Stimulated activated CD4-positive, alpha-beta T cell treated with anti-CD3 and anti-CD28 coated beads, TNF-alpha, amount 100 ng/mL, for 48 hours (primary cell): ENCODE measurements at places on chromosomes 6 and 20.

GRCh38 chr20:8145246-8146168 is 13.4 kb downstream of the PLCB1 start:
- DNase-seq: no peak

GRCh38 chr6:3900744-3901336 is 51.7 kb downstream of the FAM50B start:
- no peak for DNase-seq

DNA sequence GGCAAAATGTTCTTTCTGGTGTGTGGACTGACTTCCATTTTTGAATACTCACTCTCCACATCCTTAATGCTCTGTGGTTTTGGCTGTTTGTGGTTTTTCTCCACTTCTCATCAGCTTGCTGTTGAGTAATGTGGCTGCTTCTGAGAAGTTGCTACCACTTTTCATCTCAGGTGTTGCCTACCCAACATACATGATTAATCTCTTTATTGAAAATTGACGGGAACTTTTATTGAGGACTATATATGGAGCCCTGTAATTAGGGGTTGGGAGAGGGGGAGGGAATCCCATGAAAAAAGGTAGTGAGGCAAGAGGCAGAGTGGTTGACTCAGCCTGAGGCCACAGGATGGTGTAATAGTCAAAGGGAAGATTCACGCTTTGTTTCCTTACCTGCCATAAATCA is 17.6 kb downstream of the IL22RA2 start:
- DNase-seq: no peak

- DNase-seq: peak; percentile 4
Measured at GRCh38 chr6:146700078-146700686, 101.4 kb downstream of the ADGB start.

- no peak for DNase-seq
Measured at GRCh38 chr6:21037453-21037852, 503.2 kb downstream of the CDKAL1 start.

- DNase-seq: no peak
Measured at GRCh38 chr6:428047-428603, 36.6 kb downstream of the IRF4 start.

DNA sequence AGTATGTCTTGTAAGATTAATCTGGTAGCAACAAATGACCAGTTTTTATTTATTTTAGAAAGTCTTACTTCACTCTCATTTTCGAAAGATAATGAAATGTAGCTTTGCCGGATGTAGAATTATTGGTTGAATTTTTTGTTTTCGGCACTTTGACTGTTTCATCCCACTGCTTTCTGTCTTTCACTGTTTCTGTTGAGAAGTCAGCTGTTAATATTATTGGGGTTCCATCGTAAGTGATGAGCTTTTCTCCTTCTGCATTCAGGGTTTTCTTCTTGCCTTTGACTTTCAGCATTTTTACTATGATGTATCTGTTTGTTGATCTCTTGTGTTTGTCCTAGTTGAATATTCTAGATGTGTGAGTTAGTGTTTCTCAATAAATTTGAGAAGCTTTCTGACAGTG is 383.4 kb downstream of the PAX1 start:
- DNase-seq: no peak

DNA sequence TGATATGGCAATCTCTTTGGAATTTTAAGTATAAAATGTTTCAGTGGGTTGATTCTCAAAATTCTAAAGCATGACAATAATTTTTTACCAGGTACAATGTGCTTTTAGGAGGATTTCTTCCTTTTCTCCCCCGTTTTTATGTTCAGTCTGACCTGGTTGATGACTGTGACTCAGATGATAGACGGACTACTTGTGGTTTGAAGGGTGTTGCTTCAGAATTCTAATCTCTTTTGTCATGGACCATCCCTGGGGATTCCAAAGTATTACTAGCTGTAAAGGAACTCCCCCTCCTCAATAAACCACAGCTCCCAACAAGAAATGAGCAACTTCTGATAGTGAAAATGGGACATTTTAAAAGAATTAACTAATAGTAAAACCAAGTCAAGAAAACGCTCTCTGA is 34.9 kb upstream of the TNFAIP3 start:
- no peak for DNase-seq

DNA sequence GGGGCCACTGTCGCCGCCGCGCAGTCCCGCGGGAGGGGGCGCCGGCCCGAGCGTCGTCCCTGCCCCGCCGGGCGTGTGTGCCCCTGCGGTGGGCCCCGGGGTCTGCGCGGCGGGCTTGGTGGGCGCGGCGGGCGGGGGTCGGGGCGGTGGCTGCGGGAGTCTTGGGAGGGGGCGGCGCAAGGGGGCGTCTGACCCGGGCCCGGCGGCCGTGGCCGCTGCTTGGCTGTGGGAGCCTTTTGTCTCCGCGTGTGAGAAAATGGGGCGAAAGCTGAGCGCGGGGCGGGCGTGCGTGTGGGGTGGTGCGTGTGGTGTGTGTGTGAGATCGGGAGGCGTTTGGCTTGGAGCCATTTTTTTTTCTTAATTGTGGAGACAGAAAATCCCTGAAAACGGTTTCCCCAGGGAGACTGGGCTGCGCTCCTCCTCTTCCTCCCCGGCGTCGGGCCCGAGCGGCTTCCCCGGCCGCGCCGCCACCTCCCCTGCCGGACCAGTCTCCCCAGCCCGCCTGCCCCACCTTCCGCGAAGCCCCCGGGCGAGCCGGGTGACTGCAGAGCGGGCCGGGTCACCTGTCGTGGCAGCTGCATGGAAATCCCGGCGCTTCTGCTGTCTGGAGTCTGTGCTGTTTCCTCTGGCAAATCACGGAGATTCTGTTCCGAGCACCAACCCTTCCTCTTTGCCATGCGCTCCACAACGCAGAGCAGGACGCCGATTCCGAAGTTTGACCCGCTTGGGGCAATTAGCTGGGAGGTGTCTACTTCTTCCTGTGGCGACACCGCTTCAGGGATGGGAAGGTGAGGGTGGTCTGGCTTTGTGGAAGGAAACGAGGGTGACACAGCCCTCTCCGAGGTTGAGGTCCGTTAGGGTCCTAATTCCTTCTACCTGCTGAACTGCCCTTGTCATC is 64.4 kb downstream of the GTF2H5 start:
- no peak for DNase-seq

- DNase-seq: no peak
Measured at GRCh38 chr6:18148304-18149025, 6.4 kb downstream of the TPMT start.

DNA sequence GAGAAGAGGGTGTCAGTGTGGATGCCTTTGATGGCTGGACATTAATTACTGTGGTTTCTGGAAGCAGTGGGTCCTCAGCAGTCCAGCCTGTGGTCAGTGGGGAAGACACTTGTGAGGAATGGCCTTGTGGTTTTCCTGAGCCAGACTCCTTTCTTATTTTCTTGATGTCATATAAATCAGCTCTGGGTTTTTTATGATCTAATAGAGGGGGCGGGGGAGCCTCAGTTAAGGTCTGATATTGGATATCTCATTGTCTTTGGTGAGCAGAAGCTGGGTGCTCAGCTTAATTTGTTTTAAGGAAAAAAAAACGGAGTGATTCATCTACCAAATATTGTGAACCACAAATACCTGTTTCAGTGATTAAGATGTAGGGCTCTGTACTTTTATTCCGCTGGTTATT is 62.1 kb downstream of the OTOR start:
- no peak for DNase-seq

DNA sequence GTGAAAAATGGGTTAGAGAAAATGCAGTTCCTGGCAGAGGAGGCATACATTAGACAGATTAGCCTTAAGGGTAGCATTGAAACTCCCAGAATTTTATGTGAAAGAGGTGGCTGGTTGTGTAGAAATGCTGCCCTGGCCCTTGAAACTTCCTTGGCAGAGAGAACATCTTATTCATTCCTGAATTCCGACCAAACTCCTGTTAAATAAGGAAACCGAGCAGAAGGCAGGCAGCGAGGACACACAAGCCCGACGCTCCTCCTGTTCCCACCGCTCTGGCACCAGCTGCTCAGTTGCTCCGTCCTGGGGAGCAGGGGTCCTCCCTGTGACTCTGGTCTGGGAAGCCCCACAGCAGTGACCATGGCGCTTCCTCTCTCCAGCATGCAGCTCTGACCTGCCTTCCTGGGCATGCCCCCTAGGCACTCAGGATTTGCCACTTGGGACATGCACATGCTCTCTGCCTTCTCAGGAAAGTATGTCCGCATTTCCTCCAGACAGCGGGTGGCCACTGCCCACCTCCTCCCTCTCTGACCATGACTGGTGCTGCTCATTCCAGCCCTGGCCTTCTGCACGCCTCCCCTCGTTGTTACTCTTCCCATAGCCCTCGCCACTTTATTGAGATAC is 35.2 kb upstream of the CLDN20 start:
- no peak for DNase-seq

- no peak for DNase-seq
Measured at GRCh38 chr20:17955302-17955701, 13.3 kb downstream of the SNX5 start.

GRCh38 chr6:3204921-3205320 is 22.5 kb downstream of the TUBB2B start:
- DNase-seq: no peak

DNA sequence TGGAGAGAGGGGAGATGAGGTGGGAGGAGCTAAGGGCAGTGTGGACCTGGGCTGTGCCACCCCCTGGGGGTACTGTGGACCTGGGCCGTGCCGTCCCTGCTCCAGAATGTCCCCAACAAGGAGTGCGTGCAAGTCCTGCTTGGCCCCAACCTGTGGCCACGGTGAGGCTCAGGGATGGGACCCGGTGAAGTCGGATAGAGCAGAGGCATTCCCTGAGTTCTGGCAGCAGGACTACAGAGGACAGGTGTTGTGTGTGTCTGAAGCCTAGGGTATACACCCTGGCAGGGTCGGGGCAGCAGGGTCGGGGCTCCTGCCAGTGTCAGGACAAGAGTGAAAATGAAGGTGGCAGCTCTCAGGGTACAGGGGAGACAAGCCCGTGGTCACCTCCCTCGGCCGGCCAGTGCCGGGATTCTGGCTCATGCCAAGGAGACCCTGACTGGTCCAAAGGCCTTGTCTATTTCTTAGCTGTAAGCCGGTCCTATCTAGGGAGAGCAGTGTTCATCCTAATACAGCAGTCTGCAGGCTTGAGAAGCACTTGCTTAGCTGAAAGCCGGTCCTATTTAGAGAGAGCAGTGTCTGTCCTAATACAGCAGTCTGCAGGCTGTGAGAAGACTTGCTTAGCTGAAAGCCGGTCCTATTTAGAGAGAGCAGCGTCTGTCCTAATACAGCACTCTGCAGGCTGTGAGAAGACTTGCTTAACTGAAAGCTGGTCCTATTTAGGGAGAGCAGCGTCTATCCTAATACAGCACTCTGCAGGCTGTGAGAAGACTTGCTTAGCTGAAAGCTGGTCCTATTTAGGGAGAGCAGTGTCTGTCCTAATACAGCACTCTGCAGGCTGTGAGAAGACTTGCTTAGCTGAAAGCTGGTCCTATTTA is 95.9 kb downstream of the SMOC2 start:
- no peak for DNase-seq

- DNase-seq: no peak
Measured at GRCh38 chr6:88855541-88856147, 107.8 kb downstream of the RNGTT start.

GRCh38 chr6:28053584-28053983 is 26.8 kb upstream of the ZNF165 start:
- DNase-seq: no peak

GRCh38 chr6:132872923-132873322 is 58.6 kb downstream of the RPS12 start:
- no peak for DNase-seq

- DNase-seq: no peak
Measured at GRCh38 chr6:35980991-35981645, 43.3 kb downstream of the SLC26A8 start.

DNA sequence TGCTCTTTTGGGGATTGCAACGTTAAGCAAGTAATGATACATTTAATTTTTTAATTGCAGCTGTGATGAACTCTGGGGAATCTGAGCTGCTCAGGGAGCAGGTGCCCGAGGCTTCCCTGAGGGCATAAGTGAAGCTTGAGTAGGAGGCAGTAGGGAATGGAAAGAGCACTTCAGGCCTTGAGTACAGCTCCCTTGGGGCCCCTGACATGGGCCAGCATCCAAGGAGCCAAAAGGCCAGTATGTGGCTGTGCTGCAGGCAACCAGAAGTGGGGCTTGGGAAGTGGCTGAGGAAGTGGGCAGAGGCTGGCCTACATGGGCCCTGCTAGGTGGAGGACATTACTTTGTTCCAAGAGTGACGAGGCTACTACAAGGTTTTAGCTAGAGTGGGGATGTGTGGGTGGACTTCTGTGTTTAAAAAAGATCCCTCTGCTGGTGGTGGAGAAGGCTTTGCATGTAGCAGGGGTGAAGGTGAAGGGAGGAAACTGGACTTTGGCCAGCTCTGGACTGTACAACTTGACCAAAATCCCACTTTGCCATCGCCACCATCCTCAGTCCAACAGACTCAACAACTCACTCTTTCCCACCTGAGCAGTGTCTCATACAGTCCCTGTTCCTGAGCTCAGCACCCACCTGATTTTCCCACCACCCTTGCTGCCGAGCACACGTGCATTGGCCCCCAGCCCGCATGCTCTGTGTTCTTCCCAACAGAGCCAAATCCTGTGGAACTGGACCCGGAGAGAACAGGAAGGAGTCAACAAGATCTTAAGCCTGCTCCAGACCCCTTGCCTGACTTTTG is 10.9 kb upstream of the ZNF831 start:
- no peak for DNase-seq

GRCh38 chr6:123986938-123987337 is 183.3 kb downstream of the NKAIN2 start:
- DNase-seq: no peak

DNA sequence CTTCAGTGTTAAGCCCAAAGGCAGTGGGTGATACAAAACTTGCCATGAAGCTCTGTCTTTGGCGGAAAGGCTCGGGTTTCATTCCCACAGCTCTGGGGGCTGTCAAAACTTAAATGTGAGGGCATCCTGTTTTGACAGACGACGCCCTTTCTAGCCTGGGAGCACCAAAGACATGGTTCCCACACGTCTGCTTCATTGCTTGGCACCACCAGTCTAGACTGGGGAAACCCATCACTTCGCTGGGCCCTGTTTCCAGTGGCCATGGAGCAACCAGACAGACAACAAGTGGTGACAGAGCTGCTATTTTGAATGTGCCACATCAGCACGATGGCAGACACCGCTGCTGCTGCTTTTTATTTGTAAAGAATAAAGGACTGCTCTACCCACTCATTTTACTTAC is 127.5 kb downstream of the SASH1 start:
- no peak for DNase-seq
